ENCODE measurements at places on chromosomes 7 and 10.

DNA sequence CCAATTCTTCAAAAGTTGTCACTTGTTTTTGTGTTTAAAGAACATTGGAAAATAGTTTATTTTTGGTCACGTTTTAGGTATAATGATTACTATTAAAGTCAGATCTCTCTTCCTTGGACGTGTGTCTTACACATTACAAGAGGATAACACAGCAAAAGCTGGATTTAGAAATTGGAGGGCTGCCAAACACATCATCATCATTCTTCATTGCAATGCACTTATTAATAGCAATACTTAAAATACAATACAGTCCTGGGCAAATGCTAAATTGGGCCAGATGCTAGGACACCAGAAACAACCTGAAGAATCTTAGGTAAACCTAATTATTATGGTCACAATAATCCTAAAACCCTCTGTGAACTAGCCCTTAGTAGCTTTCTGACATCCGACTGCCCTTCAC is 303.6 kb downstream of the DGKB start:
- DNase-seq, result no peak

GRCh38 chr7:25985196-25985595 is 166.8 kb upstream of the NFE2L3 start:
- no peak for DNase-seq

GRCh38 chr10:61000769-61001730 is 57.1 kb upstream of the RHOBTB1 start:
- no peak for DNase-seq

DNA sequence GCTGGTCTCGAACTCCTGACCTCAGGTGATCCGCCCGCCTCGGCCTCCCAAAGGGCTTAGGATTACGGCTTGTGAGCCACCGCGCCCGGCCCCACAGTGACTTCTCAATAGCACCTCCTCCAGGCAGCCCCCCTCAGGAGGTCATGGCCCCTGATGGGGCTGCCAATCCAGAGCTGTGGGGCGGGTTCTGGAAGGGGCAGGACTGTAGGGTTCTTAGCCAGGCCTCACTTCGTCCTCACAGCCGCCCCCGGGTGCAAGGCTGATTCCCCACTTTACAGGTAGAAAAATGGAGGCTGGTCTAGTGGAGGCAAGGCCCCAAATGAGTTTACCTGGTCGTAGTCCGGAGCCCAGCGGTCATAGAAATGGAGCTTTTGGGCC is 638 bp downstream of the METTL27 start:
- no peak for DNase-seq

DNA sequence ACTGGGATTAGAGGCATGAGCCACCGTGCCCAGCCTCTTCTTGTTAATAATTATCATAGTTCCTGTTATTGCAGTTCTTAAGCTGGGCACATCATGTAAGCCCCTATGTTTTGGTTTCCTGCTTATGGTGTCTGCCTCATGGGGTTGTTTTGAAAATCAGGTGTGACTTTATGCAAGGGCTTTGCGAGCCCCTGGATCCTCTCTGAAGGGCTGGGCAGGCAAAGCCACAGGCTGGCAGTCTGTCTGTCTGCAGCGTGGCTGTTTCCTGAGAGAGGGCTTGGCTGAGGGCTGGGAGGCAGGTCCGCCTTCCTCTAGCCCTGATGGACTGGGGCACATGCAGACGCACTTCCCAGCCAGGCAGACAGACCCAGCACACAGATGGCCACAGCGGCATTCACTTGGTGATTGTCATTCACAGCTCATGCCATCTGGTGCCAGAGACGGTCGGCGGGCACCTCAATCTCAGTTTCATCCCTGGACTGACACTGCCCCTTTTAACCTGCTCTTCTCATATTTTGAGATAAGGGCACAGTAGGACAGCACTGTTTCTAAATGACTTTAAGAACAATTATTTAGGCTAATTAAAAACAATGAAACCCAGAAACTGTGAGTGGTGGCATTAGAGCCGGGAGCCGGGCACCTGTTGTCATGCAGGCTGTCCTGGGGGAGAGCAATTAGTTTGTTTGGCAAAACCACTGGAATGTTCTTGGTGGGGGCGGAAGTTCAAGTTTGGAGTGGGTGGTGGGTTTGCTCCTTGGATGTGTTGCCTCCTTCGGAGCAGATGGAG is 35.5 kb downstream of the RBM20 start:
- DNase-seq, result peak; percentile 33

DNA sequence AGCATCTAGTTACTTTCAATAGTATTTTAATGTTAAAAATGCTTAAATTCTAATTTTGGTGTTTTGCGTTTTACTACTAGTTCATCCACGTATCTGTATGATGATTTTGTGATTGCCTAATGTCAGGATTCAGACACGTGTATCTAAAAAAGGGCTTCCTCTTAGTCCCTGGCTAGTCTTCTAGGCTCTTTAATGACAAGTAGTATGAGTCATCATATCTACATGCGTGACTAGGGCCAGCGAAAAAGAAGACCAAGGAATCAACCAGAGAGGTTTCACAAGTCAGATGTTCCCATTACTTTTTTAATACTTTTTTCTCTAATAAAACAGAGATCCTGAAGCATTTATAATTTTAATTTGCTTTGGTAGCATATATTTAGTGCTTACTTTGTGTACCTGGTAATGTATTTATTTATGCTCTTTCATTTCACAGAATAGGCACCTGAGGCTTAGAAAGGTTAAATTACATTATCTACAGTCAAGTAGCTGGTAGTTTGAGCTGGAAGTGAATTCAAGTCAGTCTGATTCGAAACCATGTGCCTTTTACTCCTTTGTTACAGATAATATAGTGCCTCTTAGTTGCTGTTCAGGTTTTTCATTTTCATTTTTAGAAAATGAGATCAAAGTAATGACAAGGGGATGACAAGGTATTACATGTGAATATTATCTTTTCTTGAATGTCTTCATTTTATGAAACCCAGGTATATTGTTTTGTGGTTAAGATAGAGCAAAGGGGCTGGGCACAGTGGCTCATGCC is 140.3 kb downstream of the FOXP2 start:
- peak; percentile 8 for DNase-seq

- no peak for DNase-seq
Observed at GRCh38 chr10:75852851-75853484, 421.5 kb downstream of the LRMDA start.

- DNase-seq, result no peak
Observed at GRCh38 chr10:47121336-47121735, 178.7 kb upstream of the GDF10 start.

DNA sequence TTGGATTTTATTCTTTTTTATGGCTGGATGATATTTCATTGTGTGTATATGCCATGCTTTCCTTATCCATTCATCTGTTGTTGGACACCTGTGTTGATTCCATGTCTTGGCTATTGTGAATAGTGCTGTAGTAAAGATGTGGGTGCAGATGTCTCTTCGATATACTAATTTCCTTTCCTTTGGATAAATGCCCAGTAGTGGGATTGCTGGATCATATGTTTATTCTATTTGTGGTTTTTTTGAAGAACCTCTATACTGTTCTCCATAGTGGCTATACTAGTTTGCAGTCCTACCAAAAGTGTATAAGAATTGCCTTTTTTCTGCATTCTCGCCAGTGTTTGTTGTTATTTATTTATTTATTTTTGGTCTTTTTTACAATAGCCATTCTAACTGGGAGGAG is 159.8 kb downstream of the WNT2 start:
- DNase-seq, result no peak

GRCh38 chr10:45451407-45451806 is 77.4 kb downstream of the ALOX5 start:
- no peak for DNase-seq

DNA sequence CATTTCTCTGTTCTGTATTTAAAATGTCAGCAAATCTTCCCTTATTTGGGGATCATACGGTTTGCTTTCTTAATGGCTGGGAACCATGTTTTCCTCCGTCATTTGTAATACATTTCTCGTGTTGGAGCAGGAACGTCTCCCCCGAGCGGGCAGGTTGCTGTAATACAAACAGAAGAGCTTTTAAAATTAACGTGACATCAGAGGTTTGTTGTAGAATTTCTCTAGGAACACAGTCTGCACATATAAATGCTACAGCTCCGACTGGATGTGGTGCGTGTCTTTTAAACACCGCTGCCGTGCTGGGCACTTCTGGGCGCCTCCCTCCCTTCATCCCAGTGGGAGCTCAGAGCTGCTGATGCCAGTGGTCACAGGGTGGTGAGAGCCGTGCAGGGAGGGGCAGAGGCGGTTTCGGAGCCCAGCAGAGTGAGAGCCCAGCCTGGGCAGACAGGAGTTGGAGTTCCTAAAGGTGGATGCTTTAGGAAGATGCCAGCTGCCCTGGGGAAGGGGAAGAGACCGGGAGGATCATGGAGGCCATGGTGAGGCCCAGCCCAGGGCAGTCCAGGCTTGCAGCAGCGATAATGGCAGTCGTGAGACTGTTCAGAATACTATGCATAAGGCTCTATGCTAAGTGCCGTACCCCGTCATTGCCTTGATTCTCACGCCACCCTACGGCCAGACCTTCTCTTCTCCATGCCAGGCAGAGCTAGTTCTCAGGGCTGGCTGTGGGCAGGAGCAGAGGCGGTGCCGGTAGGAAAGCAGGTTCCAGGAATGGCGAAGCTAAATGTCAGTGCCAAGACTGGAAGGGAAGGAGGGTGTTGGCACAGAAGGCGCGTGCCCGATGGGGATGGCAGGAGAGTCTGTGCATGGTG is 96.2 kb downstream of the GLRX3 start:
- DNase-seq, result no peak

GRCh38 chr10:51117794-51118193 is 43.5 kb downstream of the PRKG1 start:
- DNase-seq, result no peak

DNA sequence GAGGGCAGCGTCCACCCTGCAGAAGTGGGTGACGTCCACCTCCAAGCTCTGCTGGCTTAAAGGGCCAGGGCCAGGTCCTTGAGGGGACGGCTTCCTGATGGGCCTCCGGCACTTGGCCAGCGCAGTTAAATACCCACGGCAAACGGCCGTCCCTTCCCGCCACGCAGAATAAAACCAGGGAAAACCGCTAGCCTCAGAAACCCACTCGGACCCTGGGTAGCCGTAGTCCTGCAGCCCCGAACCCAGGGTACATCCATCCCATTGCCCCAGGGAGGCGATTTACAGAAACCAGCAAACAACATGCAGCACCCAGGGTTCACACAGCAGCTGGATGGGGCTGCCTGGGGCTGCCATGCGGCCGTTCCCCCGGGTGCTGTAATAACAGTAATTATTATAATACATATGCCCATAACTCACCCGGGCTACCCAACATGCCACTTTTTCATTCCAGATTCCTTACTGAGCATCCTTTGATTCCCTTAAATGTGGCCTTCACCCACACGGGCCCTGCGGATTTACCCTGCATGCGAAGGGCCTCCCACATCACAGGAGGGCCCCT is 81.5 kb upstream of the PDGFA start:
- DNase-seq, result no peak

- DNase-seq, result no peak
Observed at GRCh38 chr10:42997849-42998165, 79.1 kb upstream of the RET start.

- no peak for DNase-seq
Observed at GRCh38 chr7:80181411-80181810, 46.8 kb downstream of the GNAI1 start.

DNA sequence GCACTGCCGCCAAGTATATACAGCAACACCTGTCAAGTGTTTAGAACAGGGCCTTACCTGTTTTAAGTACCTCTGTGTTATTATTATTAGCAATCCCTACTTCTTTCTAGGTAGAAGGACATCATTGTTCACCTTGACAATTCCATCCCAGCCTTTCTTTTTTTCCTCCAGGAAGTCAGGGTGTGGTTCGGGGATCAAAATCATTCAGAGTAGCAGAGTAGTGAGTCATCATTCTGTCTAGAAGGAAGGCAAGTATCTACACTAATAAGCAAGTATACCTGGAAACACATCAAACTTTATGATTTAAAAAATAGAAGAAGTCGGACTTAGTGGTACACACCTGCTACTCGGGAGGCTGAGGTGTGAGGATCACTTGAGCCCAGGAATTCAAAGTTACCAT is 25.5 kb upstream of the CAPZA2 start:
- no peak for DNase-seq

GRCh38 chr10:14491811-14492210 is 161.1 kb upstream of the FRMD4A start:
- DNase-seq, result no peak

DNA sequence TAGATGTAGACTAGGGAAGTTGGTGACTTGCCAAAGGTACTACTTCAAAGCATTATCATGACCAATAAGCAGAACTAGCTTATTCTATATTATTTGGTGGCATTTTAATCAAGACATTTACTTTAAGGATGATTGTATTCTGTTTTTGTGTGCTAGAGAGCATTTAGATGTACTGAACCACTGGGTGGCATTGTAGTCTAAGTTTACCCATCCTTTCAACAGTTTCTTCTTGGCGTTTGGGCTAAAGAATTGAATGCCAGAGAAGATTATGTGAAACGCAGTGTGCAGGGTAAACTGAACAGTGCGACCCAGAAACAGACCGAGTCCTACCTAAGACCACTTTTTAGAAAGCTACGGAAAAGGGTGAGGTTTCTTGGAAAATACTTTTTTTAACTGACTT is 26.8 kb downstream of the PRPF18 start:
- no peak for DNase-seq

GRCh38 chr10:69044546-69044945 is 43.4 kb upstream of the SRGN start:
- no peak for DNase-seq

GRCh38 chr10:3969876-3970666 is 185.1 kb upstream of the KLF6 start:
- no peak for DNase-seq

DNA sequence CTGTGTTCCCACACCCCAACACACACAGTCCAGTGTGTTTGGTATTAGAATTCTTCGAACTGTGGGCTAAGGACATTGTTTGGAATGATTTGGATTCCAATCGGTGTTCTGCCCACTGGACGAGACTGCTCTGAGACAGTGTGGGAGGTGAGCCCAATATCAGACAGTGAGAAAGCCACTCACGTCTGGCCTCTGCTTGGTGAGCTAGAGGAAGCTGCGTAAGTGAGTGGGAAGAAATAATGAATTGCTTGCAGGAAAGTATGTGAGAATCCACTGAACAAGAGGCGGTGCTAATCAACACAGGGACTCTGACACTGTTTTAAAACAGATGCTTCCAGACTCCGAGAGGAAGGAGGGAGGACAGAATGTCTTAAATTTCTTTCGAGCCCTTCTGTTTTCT is 675.0 kb upstream of the ANKRD30A start:
- no peak for DNase-seq

GRCh38 chr10:7948371-7949000 is 106.0 kb upstream of the GATA3 start:
- DNase-seq, result no peak

Measured in GDM1 (cell line).